ENCODE measurements at places on chromosomes 1 and 21.
A peak's percentile ranks its signal among the peaks of the same experiment; 100 is the strongest.

GRCh38 chr1:51736702-51737101 lies 119.8 kb downstream of the OSBPL9 start:
- peak; percentile 21 for DNase-seq

GRCh38 chr1:25760871-25761270 lies 39.1 kb upstream of the SELENON start:
- no peak for DNase-seq

- DNase-seq: no peak
These were observed 13.7 kb downstream of the GLIS1 start for GRCh38 chr1:53725238-53725689.

- DNase-seq: peak; percentile 61
These were observed 233.0 kb upstream of the IRF2BP2 start for GRCh38 chr1:234842726-234843641.

DNA sequence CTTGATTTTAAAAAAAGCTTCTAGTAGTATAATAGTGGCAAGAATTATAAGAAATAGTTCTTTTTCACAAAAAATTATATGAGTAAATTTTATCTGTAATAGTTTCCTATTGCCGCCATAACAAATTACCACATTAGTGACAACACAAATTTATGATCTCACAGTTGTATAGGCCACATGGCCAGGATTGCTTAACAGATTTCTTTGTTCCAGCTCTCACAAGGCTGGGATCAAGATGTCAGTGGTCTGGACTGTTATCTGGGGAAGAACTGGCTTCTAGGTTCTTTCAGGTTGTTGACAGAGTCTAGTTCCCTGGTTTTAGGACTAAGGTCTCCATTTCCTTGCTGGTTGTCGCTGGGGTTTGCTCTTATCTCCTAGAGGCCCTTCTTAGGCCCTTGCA lies 236.4 kb downstream of the USP25 start:
- DNase-seq: no peak

- DNase-seq: peak; percentile 27
These were observed 4.7 kb downstream of the DNALI1 start for GRCh38 chr1:37561133-37562132.

DNA sequence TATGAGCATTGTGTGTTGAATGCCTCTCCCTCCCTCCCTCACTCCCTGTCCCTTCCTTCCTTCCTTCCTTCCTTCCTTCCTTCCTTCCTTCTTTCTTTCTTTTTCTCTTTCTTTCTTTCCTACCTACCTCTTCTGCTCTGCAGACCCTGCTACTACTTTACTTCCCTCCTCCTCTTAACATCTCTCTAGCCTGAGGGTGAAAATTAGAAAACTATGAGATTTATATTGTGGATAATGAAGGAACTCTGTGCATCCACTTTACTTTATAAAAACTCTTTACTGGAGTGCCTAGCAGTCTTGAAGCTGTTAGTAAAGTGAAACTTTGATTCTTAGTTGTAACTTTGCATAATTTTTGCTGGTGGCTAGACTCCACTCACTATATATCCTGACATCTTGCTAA lies 572.2 kb downstream of the RWDD3 start:
- no peak for DNase-seq

- DNase-seq: no peak
These were observed 120.6 kb downstream of the CASZ1 start for GRCh38 chr1:10675813-10676212.

GRCh38 chr1:231964961-231965360 lies 338.4 kb downstream of the DISC1 start:
- DNase-seq: no peak

DNA sequence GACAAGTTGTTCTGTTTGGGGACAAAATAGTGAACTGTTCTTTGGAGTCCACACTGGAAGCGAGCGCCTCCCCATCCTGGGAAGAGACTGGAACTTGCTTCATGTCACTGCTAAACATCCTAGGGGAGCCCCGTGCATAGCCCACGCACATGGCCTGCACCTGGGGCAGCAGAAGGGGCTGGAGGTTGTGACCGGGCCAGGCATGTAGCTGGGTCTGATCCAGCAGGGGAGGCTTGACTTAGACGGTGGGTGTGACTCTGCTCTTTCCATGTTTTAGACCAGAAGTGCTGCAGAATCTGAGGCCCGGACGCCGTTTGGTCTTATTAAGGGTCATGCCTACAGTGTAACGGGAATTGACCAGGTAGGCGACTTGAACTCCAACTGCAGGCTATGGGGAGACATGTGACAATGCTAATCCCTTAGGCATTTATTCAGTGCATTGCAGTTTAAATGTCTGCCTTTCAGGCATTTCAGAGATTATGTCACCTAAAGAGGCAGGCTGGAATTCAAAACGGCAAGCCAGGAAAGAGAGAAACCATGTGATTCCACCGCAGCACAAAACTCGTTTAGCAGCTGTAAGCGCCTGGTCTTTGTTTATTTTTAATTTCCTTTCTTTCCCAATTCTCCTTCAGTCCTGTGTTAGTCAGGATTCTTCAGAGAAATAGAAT lies 21.8 kb downstream of the CAPN9 start:
- DNase-seq: no peak

- no peak for DNase-seq
These were observed 40.1 kb downstream of the MAST2 start for GRCh38 chr1:45843474-45843905.

- no peak for DNase-seq
These were observed 13.3 kb downstream of the SCNN1D start for GRCh38 chr1:1293263-1294249.

GRCh38 chr1:6824665-6825368 lies 39.6 kb downstream of the CAMTA1 start:
- DNase-seq: no peak

GRCh38 chr1:175314300-175314699 lies 121.7 kb upstream of the KIAA0040 start:
- no peak for DNase-seq

DNA sequence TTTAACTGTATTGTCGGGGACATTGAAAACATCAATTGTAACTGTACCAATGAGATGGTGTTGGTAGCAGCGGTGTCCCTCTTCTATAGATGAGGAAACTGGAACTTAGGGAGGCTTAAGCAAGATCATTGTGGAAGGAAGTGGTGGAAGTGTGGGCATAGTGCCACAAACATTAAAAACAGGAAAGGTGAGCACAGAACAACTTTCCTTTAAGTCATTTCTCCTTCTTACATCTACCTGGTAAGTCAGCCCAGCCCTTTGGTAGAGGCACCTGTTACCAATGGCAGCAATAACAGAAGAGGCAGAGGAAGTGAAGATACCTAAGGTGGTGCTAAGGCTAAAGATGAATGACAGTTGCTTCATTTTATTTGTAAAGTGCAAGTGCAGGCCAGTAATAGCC lies 12.0 kb upstream of the CTSS start:
- DNase-seq: no peak

GRCh38 chr1:50942334-50942733 lies 17.7 kb downstream of the FAF1 start:
- no peak for DNase-seq

- DNase-seq: peak; percentile 42
These were observed 103.2 kb upstream of the ZNF644 start for GRCh38 chr1:91124989-91125417.

- peak; percentile 66 for DNase-seq
These were observed 3.2 kb upstream of the RXFP4 start for GRCh38 chr1:155938220-155938627.

- peak; percentile 68 for DNase-seq
These were observed 30.0 kb upstream of the RCSD1 start for GRCh38 chr1:167599957-167600581.

DNA sequence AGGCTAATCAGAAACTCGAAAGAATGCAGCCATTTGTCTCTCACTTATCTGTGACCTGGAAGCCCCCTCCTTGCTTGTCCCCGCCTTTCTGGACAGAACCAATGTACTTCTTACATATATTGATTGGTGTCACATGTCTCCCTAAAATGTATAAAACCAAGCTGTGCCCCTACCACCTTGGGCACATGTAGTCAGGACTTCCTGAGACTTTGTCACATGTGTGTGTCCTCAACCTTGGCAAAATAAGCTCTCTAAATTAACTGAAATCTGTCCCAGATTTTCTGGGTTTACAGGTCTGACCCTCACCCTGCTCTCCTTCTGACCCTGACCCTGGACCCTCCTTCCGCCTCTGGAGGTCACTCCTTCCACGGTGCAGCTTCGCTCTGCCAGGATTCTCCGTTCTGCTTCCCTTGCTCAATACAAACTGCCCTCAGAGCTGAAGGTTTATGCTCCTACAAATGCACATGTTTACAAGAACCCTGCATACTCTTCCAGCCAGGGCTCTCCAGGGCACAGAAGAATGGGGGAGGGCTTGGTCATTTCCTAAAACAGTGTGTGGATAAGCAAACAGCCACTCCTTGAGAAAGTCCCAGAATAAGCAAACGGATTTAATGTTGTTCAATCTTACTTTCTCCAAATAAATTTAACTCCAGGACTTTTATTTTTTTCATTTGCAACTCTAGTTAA lies 160.5 kb downstream of the ACTL8 start:
- DNase-seq: no peak

DNA sequence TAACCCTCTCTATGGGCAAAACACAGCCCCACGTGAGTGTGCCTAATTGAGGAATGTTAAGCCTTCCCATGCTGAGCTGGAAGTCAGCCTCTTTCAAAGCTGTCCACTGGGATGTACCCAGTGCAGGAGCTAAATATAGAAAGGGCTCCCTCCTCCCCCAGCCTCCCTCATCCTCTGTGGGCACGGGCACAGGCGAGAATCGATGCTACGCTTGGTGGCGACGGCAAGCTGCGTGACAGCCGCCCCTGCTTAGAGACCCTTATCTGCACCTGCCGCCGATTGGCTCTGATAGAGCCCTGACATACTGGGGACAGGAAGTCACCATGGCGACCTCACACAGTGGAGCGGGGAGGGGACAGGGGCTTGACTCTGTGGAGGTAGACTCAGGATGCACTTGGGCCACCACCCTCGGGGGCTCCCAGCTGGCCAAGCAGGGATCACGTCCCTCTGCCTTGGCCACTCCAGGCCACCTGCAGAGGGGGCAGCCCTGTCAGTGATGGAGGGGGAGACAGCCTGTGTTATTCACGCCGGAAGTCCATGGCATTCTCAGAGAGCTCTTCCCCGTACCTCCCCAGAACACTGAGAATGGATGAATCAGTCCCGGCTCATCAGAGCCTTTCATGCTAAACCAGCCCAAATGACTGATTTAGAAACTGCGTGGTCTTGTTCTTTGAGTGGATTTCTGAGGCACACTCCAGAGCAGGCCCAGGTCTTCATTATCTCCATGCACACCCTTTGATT lies 84.8 kb downstream of the KCND3 start:
- DNase-seq: no peak

DNA sequence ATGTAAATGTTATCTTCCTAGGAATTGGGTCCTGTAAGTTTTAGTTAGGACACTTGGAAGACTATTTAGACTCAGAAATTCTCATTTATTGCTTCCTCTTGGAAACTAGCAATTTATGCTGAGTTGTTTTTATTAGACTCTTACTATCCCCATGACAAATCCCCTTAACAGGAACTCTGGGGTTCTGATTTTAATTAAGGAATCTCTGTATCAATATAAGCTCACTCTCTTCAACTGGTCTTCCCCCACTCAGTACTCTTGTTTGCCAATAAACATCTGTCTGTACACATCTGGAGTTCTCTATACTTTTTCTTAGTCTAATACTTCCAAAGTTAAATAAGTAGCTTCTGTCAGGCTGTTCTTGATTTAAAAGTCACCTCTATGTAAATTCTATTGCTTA lies 64.1 kb upstream of the TBX15 start:
- no peak for DNase-seq

GRCh38 chr1:65629788-65630187 lies 162.9 kb upstream of the PDE4B start:
- DNase-seq: no peak

DNA sequence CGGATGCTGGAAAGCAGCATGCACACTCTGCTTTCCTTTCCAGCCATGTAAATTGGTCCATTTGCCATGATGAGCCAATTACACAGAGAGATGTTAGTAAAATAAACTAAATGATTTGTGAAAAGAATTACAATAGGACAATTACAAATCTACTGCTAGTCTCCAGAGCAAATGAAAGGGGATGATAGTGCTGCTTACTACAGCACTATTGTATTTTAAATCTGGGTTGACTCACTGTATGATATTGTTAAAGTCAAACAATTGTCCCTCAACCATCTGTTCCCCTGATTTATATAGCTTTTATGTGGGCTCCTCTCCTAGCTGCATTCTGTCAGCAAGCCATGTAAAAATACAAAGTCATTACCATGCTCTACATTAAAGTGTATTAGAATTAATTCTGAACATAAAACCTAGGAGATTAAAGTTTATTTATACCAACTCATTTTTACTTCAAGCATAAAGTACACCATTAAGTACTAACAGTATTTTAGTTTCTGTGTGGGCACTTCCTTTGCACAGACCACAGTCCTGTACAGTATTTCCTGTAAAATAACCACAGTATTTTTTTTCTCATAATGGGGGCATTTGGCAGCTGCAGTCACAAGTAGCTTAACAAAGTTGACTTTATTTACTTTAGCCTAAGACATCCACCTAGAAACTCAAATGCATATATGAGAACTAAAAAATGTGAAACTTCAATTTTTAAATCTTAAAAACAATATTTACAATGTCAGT lies 135.8 kb downstream of the VAV3 start:
- DNase-seq: peak; percentile 42

DNA sequence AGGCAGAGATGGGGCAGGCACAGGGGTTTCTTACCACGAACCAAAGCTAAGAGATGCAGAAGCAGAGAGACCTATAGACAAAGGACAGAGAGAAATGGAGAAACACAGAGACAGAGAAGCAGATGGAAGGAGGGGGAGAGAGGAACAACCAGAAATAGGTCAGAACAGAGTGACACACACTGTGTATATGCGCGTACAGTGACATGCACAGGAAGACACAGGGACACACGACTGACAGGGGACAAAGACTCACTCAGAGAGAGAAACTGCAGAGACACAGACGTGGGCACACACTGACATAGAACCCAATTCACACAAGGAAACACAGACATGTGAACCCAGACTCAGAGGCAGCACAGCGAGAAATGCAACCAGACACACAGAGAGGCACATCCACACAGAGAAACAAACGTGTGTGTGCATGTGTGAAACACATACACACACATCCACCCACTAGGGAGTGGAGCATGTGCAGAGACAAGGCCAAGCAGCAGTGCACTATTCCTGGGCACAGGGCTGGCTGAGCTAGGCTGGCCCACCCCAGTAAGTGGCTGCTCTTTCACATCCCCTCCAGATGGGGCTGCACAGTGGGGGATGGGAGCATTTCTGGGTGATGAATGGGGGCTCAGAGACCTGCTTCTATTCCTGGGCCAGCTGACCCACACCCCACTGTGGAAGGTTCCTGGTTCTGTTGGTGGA lies 123.4 kb upstream of the CSF3R start:
- no peak for DNase-seq

GRCh38 chr21:33674226-33674625 lies 31.9 kb downstream of the ITSN1 start:
- DNase-seq: no peak

- DNase-seq: no peak
These were observed 44.2 kb downstream of the CAPN8 start for GRCh38 chr1:223621312-223621734.

GRCh38 chr1:107342316-107342715 lies 201.5 kb downstream of the NTNG1 start:
- no peak for DNase-seq

DNA sequence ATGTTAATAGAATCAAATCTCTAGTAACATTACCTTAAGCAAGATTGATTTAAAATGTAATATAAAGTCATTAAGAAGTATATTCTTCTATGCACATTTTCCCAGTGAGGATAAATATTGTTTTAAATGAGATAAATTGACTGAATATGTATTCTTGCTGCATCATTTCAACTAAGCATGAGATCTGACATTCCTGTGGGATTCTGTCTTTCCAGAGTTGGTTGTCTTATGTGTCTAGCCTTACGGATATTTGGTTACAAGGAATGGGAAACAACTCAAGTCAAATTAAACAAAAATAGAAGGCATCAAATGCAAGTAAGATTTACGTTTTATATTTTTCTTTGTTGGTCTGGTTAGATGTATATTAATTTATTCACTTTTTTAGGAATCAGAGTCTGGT lies 287.5 kb downstream of the PTGER3 start:
- no peak for DNase-seq

Data from CD4-positive, alpha-beta T cell treated with Interleukin-2 at 100 ng/mL for 4 hours (primary cell).